ENCODE measurements at places on chromosomes 4 and X.

DNA sequence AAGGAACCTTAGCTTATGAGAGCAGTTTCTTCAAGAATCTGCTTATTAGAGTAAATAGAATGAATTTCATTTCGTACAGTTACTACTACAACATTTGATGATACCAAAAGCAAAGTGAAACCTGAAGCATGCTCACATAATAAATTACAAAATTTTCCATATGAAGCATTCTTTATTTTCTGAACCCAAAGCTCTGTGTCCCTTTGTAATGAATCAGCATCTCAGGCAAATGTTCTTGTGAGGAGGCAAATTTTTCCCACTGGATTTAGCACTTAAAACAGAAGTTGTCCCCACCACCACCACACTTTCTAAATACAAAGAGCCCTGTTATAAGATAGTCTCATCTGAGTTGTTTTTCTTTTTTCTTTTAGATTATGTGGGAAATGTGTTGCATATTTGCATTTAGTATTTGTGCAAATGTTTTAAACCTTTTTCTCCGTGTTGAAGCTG is 70.7 kb upstream of the NFKB1 start:
- peak; percentile 60 for DNase-seq

DNA sequence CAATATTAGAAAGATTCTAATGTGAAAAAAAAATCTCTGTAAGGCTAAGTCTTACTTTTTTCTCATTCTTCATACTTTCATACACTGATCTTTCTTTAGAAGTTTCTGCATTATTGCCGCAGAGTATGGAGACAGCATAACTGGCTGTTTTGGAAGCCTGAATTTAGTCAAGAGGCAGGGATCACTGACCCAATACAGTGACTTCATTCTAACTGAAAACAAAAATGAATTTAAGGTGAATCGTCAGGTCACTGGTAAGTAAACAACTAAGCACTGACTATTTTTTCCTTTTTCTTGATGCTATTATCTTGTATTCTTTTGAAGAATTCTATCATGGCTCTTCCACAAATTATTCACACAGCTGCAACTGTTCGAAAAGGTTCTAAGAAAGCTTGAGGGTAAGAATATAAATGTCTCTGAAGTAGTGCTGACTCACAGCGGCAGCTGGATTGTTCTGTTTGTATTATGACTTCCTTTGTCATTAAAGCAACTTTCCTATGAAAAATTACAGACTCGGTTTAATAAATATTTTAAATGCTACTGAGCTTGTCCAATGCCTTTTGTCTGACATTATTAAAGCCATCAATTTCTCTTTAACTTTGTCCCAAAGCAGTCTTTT is 609.3 kb downstream of the FSTL5 start:
- DNase-seq = peak; percentile 49

GRCh38 chr4:10063544-10064300 is 42.4 kb upstream of the SLC2A9 start:
- peak; percentile 25 for DNase-seq

DNA sequence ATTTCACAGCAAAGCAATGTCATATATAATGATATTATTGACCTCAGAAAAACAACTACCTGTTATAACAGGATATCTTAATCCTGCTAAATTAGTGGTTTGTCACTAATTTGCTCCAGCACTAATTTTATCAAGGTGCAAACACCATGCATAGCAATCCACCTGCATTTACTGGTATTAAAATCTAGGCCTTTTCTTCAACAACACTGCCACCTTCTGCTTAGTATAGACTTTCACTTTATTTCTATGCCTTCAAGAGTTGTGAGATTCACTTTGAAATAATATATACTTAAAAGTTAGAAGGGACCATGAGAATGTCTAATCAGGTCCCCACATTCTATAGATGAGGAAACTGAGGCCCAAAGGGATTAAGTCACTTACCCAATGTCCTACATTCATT is 82.1 kb upstream of the IQCM start:
- peak; percentile 68 for DNase-seq

DNA sequence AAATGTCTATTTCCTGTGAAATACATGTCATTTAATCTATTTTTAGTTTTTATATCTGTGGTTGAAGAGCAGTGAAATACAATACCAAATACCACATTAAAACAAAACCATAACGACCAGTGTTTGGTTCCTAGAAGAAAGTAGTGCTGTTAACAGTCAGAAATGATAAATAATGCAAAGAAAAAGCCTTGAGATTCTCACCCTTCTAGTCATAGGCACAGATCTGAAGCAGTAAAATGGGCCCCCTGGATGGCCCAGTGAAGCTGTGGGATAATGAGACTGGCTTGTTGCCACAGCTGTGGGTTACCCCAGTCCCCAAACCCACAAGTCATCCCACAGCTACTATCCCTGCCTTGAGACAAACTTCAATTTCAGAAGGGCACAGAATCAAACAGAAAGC is 137.3 kb upstream of the RPL34 start:
- peak; percentile 73 for DNase-seq

GRCh38 chr4:26891867-26892266 is 31.2 kb downstream of the STIM2 start:
- no peak for DNase-seq

GRCh38 chrX:71253253-71254091 is 468 bp downstream of the ZMYM3 start:
- DNase-seq = peak; percentile 79

DNA sequence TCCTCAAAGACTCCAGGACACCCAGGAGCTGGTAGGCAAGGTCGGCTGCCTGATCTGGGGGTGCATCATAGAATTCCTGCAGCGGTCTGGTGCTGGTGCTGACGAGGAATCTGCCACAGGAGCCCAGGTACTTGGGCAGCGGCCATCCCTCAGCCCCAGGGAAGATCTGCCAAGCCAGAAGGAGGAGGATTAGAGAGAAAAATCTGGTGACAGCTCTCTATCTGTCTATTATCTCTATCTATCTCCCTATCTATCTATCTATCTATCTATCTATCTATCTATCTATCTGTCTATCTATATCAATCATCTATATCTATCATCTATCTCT is 46.7 kb downstream of the DIPK2B start:
- no peak for DNase-seq

DNA sequence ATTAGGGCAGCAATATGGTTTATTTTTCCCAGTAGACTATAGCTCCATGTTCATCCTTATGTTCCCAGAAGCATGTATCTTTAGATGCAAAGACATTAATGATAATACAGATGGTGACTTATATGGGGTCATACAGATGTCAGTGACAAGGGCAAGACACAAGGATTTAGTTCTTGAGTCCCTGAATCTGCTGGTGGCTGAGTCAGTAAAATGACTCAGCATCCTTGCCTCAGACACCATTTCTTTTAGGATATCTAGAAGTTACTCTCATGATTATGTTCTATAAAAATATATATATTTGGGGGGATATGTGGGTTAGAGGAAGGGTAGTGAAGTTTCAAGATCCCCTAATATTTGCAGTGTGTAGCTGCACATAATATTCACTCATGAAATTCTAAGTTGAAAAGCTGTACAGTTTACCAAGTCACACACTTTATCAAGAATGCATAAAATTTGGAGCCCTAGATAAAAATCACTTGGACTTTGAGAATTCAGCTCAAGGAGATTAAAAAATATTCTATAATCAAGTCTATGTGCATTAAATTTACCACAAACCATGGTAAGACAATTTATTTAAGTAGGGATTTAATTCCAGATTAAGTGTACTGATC is 101.9 kb downstream of the LNX1 start:
- DNase-seq = peak; percentile 57

DNA sequence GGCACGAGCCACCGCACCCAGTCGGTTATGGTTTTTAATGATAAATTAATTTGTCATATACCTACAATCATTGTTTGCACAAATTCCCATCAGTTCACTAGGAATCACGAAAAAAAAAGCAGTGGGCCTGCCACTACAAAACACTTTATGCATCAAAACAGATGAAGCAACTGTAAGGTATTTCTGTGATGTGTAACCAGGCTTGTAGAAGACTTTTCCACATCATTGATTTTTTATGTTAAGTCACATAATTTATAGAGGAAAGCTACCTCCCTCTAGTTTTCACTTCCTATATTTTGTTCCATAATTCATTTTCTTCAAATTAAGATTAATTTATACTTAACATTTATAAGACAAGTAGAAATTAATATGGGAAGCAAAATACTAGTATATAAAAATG is 6.7 kb upstream of the FAM200B start:
- no peak for DNase-seq

DNA sequence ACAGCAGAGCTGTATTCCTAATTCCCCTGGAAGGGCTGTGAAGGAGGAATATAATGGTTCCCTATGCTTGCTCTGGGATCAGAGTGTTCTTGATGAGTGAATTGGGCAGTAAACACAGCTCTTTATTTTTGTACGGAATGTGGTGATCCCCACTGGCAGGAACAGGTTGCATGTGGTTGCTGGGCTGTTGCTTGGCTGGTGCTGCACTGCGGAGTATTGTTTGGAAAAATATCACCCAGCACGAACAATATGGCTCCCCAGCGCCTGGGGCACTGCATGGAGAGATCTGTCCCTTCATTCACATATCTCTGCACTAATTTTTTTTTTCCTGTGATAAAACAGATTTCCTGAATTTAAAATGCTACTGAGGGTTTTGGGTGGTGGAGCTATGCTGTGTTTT is 119.7 kb downstream of the MGST2 start:
- no peak for DNase-seq

DNA sequence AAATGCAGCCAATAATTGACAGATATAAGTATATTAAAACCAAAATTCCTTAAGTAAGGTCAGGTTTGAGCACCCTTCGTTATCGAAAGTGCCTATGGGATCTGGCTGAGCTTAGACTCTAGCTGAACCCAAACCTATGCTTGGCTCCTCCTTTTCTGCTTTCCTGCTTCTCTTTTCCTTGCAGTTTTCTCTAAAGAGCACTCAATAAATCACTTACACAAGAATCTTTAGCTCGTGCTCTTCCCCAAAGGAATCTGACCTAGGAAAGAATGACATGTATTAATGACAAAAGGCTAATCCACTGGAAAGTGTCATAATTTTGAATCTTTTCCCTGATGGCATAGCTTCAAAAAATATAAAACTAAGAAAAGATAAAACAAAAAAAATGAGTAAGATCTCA is 282.7 kb downstream of the DKK2 start:
- no peak for DNase-seq

- DNase-seq = peak; percentile 40
Measured at GRCh38 chr4:84985952-84986351, 19.5 kb upstream of the WDFY3 start.

DNA sequence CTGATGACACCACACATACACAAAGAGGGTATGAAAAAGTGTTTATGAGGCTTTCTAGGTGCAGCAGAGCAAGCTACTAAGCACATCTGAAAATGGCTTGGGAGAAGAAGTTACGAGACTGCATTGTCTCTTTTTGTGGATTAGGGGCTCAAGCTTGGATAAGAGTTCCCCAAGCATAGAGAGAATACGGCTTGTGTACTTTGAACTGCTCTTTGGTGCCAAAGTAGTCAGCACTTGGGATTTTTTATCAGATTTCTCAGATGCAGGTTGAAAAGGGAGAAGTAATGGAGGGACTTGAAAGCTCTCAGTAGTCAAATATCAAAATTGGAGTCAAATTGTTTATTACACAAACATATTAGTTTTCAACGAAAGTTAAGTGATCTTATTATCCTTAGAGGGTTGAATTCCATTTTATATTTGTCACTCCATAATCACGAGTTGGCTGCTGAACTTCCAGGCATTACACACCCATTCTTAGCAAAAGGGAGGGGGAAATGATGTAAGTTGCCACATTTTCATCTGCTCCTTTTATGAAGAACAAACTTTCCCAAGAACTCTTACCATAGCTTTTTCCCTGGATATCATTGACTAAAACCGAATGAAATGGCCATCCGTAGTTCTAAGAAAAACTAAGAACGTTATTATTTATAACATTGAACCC is 1904.9 kb downstream of the PCDH7 start:
- DNase-seq = no peak

DNA sequence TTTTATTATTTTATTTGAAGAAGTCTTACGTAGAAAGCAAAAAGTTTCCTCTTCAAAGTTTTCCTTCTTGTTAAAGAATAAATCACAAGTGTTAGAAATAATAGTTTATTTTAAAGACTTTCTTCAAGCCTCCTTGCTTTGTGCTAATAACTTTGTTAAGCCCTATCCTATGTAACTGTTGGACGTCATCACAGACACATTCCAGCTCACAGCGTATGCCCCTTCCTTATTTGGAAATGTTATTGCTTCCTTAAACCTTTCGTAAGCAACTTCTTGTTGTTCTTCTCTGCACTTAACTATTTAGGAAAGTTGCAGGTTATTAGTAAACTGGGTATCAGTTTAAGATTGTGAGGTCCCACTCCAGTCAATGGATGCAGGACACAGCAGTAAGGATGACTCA is 7.6 kb upstream of the SRD5A3 start:
- DNase-seq = no peak

GRCh38 chrX:15349046-15349445 is 13.7 kb upstream of the PIGA start:
- peak; percentile 76 for DNase-seq

GRCh38 chrX:152926279-152926678 is 28.4 kb downstream of the ZNF185 start:
- DNase-seq = peak; percentile 61

GRCh38 chr4:138677212-138677611 is 338.4 kb upstream of the NOCT start:
- no peak for DNase-seq

DNA sequence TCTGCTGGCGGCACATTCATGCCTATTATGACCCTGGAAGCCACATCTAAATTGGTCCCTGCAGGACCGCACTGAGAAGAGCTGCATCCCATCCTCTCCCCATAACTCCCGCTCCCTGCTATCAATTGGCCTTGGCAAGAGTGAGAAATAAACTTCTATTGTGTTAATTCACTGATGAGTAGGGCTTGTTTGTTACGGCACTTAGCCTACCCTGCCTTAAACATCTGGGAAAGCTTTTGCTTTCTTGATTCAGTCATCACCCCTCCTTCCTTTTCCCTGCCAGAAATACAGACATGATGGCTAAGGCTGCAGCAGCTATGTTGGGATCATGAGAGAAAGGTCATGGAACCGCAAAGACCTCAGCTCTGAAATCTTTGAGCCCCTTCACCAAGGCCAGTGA is 36.5 kb downstream of the SUPT20HL2 start:
- no peak for DNase-seq

DNA sequence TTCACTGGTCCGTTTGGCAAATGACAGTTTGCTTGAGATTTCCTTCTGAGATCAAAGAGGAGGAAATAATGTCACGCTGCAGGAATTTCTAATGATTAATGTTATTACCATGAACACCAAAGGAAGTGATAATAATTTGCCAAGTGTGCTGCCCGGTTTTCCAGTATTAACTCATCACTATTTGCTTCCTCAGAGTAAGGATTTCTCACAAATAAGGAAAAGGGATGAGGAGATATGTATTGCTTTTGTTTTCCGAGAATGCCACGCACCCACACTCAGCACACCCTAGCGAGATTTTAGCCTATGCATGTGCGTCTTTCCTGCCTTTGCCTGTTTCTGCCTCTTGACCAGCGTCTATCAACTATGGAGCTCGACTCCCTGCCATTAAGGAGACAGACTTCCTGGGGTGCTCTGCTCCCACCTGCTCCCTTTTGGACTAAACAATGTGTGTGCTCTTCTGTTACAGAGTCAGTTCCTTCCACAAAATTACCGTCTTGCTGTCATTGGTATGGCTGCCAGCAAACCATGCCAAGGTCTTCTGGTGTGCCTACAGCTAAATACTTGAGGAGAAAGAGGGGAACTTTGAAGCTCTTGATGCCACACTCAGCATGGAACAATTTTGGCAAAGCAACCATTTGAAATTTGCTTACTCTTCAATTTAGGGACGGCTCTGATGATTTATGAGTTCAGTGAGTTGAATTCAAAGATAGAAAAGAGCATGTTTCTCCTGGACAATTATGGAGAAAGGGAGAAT is 393.1 kb upstream of the ZFP42 start:
- DNase-seq = no peak

Measured in OCI-M1 (cell line).